A172 (cell line): ENCODE measurements at places on chromosomes 3 and 15.

GRCh38 chr3:157128771-157129681 is 30.9 kb downstream of the CCNL1 start:
- DNase-seq, result peak; percentile 94

- peak; percentile 52 for DNase-seq
These were observed 95.1 kb upstream of the ZBED2 start for GRCh38 chr3:111690242-111690641.

GRCh38 chr15:89244574-89244903 is 760 bp downstream of the FANCI start:
- DNase-seq, result peak; percentile 28

GRCh38 chr3:160883373-160883772 is 127.3 kb downstream of the PPM1L start:
- no peak for DNase-seq

GRCh38 chr3:170697908-170698307 is 112.0 kb upstream of the SLC7A14 start:
- no peak for DNase-seq

DNA sequence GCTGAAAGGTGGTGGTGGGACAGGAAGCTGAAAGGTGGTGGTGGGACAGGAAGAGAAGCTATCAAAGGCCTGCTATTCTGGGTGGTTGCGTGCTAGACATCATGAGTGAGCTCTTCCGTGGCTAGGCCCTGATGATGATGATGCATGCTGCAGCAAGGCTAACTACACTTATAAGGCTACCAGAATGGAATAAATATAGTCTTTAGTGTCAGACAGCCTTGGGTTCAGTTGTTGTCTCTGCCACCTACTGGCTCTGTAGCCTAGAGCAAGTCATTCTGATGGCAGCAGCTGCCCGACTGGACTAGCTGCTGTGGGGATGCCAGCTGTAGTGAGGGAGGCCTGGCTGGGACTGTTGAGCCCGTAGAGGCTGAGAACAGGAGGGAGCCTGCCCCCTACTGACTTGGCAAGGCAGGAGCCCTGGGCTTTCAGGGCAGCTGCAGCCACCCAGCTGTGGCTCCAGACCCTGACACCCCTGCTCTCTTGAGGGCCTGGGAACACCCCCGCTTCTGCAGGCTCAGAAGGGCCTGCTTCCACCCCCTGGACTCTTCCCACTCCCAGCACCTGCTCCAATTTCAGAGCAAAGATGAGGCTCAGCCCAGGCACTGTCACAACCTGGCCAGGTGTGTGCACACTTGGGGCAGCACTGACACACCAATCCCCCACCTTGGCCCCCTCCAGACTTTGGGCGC is 21.4 kb upstream of the ZBED2 start:
- DNase-seq, result no peak

GRCh38 chr3:64073158-64073761 is 50.0 kb upstream of the PSMD6 start:
- DNase-seq, result no peak

DNA sequence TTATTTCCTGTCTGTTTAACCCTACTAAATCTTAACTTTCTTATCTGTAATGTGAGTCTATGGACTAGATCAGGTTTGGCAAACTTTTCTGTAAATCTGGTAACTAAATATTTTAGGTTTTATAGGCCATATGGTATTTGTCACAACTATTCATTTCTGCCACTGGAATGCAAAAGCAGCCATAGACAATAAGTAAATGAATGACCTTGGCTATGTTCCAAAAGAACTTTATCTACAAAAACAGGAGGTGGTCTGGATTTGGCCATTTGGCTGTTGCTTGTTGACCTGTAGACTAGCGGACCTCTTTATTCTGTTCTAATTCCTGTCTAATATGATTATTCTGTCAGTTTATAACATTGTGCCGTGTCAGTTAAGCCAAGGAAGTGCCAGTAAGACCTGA is 314.2 kb downstream of the LPP start:
- no peak for DNase-seq

DNA sequence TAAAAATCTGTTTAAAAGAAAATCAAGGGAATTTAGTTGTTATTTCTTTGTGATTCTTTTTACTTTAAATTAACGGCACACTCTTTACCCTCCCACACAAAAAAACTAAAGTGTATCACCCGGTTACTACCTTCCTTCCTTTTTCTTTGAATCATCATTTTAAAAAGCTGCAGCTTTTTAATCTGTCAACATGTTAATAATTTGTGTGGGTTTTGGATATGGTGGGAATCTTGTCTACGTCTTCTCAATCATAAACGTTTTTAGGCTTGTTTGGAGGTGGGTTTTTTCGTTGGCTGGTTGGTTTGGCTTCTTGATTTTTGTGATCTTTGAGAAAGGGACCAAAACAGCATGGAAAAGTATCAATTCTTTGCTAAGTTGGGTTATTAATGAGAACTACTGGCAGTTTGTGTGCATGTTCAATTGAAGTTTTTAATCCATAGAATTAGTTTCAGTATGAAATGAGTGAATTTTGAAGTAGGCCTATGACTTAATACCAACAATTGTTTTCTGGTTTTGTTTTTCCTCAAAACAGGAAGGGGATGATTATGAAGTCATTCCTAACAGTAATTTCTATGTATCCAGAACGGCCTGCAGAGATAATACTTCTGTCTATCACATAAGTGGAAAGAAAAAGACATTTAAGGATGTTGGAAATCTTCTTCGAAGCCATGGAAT is 4.5 kb downstream of the SMC4 start:
- peak; percentile 36 for DNase-seq

DNA sequence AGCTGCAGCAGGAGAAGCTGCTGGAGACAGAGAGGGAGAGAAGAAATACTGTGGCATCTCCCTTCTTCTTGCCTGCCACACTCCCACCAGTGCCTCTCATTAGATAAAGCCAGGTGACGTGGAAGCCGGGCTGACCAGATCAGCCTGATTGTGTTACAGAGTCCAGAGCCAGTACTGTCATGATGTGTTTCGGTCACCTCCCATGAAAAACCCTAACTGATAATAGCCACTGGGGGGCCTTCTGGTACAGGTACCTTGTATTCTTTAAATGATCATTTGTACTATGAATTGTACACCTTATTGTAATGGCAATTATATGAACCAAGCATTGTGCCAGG is 125.8 kb upstream of the TMEM108 start:
- no peak for DNase-seq

GRCh38 chr15:100651253-100651652 is 48.9 kb downstream of the ASB7 start:
- DNase-seq, result no peak

GRCh38 chr15:46177219-46177618 is 542.4 kb downstream of the SQOR start:
- no peak for DNase-seq

DNA sequence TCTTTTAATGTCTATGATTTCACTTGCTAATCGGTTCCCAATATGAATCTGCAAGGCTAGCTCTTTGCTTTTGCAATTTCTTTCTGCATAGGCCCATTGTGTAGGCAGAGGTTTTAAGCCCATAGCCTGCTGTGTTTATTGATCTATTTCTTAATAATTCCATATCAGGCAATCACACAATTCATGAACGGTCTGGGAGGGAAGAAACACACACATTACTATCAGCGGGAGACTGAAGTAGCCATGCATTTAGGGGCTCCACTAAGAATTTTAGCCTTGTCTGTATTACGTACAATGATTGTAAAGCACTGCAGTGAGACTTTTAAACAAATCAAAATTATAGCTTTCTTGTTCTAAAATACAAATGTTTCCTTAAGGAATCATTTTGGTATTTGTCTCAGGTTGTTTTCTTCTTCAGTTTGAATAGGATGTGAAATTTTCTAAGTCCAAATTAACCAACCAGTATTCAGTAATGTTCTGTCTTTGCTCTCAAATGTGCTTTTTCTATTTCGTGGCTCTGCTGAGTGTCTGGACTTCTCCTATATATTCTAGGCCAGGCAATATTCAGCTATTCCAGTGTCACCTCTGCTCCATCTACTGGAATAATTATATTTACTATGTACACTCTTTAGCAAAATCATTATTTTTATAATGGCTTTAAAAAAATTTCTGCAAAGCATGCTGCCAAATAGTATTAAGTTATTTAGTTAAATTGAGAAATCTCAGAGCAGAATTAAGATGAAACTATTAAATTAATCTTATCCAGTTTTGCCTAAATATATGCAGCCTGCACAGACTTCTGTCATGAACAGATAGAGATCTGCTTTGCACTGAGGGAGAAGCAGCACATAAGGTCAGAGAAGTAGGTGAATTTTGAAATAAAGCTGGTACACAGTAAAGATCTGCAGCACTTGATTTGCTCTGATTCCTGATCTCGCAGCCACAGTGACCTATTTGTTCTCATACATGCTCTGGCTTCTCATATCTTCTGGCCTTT is 103.0 kb upstream of the NAALADL2 start:
- no peak for DNase-seq

DNA sequence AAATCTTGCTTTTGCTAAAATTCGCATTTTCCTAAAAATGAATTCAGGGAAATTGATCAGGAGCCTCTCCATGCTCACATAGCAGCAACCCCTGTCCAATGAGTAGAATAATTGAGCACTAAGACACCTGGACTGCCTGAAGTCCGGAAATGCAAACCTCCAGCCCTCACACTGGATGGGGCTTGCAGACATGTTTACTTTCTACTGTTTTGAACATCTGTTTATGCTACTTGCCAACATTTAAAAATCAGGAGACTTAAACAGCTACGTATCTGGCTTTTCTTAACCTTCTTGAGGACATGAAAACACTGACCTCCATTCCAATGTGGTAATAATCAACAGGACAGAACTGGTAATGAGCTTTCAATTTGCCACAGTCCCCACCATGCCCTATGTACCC is 184.4 kb downstream of the SHOX2 start:
- no peak for DNase-seq

GRCh38 chr3:15557511-15557946 is 36.0 kb upstream of the COLQ start:
- peak; percentile 73 for DNase-seq

- no peak for DNase-seq
These were observed 12.8 kb downstream of the ATP2B2 start for GRCh38 chr3:10492364-10493201.

DNA sequence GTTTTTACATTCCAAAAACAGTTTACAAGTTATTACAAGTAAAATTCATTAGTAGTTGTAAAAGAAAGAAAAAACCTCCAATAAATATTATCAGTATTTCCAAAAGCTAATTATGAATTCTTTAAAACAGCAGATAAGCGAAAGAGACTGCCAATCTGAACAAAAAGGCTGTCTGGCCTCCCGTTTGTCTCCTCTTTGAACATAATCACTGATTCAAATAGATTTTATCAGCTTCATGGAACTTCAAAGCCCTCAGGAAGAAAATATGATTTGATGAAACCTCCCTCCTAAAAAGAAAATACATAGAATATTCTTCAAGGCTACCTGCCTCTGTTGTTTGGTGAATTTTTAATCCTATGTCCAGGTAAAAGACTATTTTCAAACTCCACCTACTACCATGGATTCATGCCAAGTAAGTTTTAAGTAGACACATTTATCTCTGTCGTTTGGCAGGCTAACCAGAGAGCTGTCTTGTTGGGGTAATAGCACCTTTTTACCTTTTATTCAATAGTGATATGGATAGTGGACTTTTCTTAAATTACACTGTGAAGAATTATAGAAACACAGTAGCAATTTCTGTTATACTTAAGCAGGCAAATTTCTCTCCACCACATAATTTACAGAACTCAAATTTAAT is 35.0 kb downstream of the SATB1 start:
- no peak for DNase-seq
